ENCODE measurements at places on chromosomes 5 and 9.
A peak's percentile ranks its signal among the peaks of the same experiment; 100 is the strongest.

GRCh38 chr9:16341177-16341576, 529.3 kb downstream of the BNC2 start:
- DNase-seq = no peak

DNA sequence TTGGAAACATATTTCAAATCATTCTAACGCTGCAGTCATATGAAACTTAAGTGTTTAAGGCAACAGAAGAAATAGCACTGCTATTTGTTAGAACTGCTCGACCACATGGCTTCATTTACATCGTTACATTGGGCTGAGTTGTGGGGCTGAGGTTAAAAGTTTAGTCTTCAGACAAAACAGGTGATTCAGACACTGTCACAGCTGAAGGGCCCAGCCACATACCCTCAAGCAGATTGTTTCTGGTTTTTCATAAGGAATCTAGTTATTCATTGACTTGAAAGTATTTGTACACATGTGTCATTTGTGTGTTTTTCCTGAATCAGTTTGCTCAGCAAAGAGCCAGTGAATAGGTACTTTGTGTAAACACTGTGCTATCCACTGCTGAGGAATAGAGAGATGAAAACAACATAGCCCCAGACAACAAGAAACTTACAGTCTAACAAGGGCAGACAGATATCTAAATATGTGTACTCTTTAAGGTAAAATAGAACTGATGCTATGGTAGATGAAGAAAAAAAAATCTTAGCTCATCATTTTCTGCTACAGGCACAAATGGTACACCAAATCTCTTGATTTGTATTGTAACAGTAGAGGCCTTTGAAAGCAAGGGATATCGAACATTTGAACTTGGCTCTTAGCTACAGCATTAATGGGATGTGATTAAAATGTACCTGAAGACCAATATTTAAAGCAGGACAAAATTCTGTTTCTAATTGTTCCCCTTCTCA, 357.6 kb upstream of the RPS23 start:
- no peak for DNase-seq

DNA sequence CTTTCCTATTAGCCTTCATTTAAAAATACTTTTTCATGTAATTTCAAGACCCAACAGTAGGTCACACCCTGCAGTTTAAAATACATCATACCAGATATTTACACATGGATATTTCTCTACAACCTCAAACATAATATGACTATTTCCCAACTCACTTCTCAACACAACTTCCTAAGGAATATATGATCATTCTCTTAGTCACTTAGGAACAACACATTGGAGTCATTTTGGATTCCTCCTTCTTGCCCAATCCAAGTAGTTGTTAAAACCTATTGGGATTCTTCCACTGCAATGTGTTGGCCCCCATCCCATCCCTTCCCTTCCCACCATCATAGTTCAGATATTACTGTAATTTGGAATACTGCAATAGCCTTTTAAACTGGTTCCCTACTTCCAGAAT, 145.5 kb downstream of the DCP2 start:
- DNase-seq = no peak

DNA sequence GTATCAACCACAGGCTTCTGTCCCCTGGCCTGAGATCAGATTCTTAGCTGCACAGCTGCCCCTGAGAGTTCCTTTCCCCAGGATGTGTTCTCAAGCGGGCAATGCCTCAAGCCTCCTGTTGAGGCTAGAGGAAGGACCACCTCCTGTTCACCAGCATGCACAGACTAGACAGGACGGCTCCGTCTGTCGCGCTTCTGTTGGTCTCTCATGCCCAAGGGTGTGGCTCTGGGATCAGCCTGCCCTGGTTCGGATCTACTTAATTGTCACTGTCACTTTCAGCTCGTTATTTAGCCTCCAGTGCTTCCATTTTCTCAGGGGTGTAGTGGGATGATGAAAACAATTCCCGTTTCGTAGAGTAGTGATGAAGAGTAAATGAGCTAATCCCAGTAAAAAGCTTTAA, 103.1 kb downstream of the KCNIP1 start:
- DNase-seq = no peak

- DNase-seq = peak; percentile 60
Measured at GRCh38 chr5:55903121-55903701, 52.1 kb downstream of the IL31RA start.

DNA sequence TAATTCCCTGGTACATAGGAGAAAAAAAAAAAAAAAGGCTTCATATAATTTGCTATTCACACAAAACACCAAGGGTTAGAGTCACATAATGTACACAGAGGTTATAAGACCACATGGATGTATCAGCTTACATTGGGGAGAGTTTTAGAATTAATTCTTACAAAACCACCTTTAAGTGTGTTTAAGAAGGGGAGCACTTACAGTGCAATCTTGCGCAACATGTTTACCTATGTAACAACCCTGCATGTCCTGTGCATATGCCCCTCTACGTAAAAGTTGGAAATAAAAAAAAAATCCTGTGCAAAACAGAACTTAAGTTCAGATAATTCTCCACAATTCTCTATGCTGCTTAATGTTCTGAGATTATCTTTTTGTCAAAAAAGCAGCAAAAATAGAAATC, 190.0 kb downstream of the DENND1A start:
- no peak for DNase-seq

GRCh38 chr5:62273687-62274086, 32.3 kb upstream of the KIF2A start:
- no peak for DNase-seq

- no peak for DNase-seq
Measured at GRCh38 chr5:61004448-61004847, 59.4 kb downstream of the NDUFAF2 start.

GRCh38 chr9:133904346-133905090, 87.6 kb downstream of the VAV2 start:
- no peak for DNase-seq

DNA sequence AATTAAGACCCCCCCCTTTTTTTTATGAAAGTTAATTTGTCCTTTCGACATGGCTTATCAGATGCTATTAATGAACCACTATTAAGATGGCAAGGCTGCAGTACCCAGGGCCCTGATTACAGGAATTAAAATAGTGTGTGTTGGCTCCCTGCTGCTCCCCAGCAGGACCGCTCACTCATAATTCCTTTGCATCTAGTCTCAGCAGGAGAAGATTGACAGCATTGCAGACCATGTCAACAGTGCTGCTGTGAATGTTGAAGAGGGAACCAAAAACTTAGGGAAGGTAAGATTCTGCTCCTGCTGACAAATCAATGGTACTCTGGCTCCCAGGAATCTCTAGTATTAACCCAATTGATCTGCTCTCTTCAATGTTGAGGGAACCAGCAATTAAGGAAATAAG, 61.0 kb downstream of the STX17 start:
- DNase-seq = no peak

DNA sequence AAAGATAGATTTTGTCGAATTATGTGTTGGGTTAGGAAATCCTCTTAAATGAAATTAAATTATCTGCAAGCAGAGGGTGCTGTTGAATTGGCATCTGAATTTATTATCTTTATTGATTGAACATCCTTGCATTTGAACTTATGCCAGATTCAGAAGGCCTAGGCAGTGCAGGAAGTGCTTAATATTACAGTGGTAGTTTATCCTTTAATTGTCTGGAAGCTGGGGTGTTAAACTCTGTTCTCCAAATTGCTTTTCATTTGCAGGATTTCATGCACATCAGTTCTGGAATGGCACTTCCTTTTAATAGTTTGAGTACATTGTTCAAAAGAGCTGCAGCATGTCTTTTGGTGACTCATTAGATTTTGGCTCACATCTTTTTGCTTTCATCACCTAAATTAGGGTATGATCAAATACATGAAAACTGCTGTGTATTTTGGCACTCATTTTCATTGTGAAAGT, 186.3 kb downstream of the KDM4C start:
- DNase-seq = no peak

DNA sequence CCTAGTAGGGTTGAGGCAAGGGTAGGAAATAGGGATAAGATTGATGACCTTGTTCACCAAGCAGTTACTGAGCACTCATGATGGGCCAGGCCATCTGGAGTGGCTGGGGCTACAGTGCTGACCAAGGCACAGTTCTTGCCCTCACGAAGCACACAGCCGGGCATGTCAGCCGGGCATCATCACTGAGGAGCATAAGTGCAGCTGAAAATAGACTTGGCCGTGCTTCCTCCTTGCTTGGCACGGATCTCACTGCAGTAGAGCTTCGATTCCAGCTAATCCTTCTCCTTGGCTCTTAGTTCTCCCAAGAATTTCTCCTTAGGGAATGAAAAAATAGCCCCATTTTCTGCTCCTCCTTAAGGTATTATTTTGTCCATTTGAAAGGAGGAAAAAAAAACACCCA, 116.6 kb downstream of the NMUR2 start:
- DNase-seq = no peak

DNA sequence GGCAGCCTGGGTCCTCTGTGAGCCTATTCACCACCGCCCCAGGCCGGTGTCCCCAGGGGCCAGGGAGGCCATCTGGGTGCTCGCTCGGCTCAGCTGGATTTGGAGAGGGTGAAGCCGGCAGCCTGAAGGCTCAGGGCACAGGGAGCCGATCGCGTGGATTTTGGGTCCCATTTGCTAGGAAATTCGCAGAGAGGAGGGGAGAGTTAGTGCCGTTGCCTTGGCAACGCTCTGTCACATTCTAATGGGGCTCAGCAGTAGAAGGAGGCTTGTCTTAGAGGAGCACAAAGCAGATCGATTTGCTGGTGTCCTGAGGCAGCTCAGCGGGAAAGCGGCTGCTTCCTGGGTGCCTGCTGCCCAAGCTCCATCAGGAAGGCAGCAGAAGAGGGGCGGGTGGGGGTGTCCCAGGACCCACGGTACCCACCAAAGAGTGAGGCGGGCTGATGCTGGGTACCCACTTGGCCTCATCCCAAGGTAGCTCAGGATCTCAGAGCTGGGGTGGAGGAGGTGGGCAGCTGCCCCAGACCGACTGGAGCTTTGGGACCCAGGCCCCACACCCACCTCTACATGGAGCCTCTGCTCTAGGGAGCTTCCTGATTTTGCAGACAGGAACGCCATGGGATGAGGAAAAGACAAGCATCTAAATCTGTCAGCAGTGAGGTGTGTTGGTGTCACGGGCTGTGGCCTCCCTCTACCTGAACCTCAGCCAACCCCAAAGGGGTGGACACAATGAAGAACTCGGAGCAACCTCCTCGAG, 17.1 kb upstream of the OLFM1 start:
- DNase-seq = no peak

DNA sequence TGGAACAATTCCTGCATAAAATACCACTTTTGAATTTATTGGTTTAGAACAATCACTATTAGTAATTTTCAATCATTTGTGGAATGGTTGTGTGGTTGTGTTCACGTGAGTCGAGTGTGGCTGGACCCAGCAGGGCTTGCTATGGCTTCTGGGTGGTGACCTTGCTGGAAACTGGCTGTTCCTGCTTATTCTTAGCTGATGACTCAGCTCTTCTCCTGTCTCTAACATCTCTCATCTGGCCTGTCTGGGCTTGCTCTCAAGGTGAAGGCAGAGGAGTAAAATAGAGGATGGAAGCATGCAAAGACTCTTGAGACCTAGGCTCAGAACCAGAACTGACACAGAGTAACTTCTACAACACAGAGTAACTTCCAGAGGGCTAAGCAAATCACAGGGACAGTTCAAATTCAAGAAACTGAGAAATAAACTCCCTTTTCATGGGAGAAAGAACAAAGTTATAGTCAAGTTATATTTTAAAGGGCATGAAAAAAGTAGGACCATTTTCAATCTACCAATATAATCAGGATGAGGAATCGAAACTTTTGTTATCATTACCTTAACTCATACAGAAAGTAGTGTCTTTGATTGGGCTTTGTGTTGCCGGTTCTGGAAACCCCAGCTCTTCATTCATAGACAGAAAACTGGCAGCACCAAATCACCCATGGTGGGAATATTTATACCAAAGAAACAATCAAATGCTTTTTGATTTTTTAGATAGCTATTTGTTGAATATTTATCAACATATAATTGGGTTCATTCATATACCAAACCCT, 665.1 kb downstream of the CDH18 start:
- no peak for DNase-seq

DNA sequence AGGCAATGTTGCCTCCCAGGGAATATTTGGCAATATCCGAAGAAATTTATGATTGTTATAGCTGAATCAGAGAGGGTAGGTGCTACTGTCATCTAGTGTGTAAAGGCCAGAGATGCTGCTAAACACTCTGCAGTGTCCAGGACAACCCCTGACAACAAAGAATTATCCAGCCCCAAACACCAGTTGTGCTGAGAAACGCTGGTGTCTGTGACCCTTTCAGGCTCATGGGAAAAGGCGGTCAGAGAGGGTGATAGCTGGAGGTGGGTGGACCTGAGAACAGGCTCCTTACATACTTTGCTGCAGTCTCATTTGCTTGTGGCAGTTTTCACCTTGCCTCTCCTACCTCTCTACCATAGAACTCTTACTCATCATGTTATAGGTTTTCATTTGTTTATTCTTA, 295.3 kb upstream of the DMRT1 start:
- DNase-seq = no peak

GRCh38 chr9:22278426-22278825, 168.2 kb upstream of the DMRTA1 start:
- no peak for DNase-seq

GRCh38 chr5:141513627-141514329, 24.9 kb downstream of the PCDHGC5 start:
- DNase-seq = peak; percentile 36

DNA sequence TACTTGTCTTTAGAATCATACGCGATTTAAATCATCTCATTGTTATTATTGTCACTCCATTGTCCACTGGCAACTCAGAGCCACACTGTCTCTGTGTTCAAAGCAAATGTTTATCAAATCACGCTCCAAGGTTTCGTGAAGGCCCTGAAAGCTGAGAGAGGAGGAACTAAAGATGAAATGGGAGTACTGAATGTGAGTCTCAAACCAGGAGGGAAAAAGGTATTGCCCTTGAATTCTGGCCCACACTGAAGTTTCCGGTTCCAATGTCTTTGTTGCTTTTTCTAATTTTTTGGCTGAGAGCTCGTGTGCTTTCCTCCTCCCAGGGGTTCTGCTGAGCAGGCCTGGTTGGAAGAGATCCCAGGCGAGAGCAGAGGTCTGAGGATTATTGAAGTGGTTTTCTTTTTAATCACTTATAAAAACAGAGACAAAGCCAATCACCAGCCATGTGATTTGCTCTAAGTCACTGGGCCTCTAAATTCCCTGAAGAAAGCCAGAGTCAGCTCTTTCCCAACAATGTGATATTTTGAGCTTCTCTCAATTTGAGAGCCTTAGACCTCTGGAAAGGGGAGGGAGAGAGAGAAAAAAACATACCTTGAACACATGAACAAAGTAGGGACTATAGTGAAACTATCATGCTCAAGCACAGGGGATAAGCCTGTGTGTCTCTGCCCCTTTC, 420.8 kb upstream of the GRAMD2B start:
- no peak for DNase-seq

DNA sequence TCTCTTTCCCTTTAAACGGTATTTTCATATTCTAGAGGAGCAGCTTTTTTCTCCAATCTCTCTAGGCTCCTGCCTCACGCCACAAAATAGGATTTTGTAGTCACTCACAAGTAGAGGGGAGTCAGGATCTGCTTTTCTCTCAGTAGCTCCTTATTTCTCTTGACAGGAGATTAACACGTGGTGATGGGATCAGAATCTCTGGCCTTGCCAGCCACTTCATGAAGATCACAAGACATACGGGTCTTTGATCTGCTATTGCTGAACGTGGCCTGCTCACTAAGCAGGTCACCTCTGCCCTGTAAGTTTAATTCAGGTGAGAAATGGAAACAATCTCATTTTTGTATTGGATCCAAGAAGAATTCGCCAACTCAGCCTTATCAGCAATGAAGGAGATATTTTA, 257.5 kb downstream of the DIRAS2 start:
- no peak for DNase-seq

GRCh38 chr5:39566891-39567290, 142.1 kb upstream of the DAB2 start:
- no peak for DNase-seq

GRCh38 chr5:110088676-110089436, 399.1 kb downstream of the MAN2A1 start:
- no peak for DNase-seq

GRCh38 chr5:65837139-65837538, 89.2 kb upstream of the ERBIN start:
- no peak for DNase-seq
